ENCODE measurements at places on chromosomes 5 and 9.

DNA sequence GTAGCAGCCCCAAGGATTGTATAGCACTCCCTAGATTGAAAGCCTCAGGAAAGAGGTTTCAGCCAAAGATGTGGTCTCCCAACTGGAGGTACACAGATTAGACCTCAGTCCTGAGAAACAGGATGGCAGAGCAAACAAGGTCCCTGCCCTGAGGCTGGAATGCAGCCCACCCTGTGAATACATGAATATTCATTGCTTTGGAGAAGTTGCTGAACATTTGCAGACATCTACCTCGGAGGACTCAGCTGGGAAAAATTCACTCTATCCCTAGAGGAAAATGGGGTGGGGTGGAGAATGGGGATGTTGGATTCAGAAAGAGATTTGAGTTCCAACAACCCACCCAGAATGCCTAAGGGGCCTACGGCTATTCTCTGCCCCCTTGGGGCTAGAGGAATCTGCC lies 129.4 kb downstream of the SLIT3 start:
- DNase-seq: no peak

DNA sequence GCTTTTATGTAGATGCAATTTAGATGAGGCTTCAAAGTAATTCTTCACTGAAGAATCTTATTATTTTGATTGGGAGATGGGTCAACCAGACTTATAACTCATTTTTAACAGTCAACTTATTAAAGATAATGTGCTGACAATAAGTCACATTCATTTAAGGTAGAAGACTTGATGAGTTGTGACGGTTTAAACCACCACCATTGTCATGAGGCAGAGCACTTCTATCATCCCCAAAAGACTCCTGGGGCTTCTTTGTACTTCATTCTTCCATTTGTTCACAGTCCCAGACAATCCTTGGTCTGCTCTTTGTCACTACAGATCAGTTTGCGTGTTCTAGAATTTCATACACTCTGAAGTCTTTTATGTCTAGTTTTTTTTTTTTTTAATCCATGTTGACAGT lies 346.1 kb downstream of the RASEF start:
- no peak for DNase-seq

- DNase-seq: no peak
Measured at GRCh38 chr5:118598311-118598710, 390.0 kb downstream of the DTWD2 start.

DNA sequence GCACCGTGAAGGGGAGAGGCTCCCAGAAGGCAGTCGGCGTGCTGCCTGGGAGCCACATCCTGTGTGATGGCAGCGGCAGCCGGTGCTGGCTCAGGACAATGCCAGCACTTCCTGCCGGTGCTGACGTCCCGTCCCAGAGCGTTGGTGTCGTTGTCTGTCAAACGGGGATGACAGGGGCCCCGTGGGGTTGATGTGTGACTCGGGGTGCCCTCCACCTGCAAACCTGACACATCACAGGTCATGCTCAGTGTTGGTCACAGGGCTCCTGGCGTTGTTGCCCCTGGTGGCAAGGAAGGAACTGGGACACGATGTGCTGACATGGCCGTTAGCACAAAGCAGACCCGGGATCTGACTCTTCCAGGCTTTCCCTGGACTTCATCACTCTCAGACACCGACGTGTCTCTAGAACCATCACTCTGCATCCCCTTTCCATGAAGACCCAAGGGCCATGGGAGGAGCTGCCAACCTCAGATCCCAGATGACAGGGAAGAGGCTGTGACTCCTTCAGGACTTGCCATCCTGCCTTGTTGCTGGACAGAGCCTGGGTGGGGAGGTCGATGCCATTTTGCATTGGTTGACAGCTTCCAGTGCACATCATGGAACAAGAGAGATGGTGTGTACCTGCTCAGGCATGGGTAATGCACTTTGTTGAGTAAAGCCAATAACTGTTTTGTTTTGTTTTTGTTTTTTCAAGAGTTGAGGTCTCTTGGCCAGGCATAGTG lies 21.5 kb downstream of the PLPP7 start:
- DNase-seq: no peak

- no peak for DNase-seq
Measured at GRCh38 chr5:60018091-60018490, 124.6 kb upstream of the PDE4D start.

- no peak for DNase-seq
Measured at GRCh38 chr5:80246995-80247729, 8.7 kb downstream of the SERINC5 start.

- no peak for DNase-seq
Measured at GRCh38 chr5:66527478-66528035, 68.6 kb upstream of the MAST4 start.
